ENCODE measurements at places on chromosomes 16 and 17.

GRCh38 chr16:87653234-87653633 lies 50.9 kb downstream of the JPH3 start:
- no peak overlapping the region for H3K4me3 ChIP-seq
- H3K36me3 ChIP-seq, result no peaks in the 10 kb centered on the region
- no peak overlapping the region for H3K27ac ChIP-seq
- peaks cover 68% of the 10 kb centered on the region for H3K27me3 ChIP-seq
- DNase-seq, result no peak
- no peaks in the 10 kb centered on the region for H3K4me1 ChIP-seq

- H3K36me3 ChIP-seq, result no peaks in the 10 kb centered on the region
- H3K4me1 ChIP-seq, result no peaks in the 10 kb centered on the region
- no peak overlapping the region for H3K4me3 ChIP-seq
These were observed 15.8 kb downstream of the FA2H start for GRCh38 chr16:74758801-74759200.

- no peak overlapping the region for H3K4me3 ChIP-seq
- H3K27ac ChIP-seq, result peak overlapping the region; percentile 48
- peaks cover 35% of the 10 kb centered on the region for H3K36me3 ChIP-seq
- no peaks in the 10 kb centered on the region for H3K27me3 ChIP-seq
These were observed 70.8 kb downstream of the XPO6 start for GRCh38 chr16:28140788-28141618.

GRCh38 chr17:50426814-50427787 lies 1.1 kb downstream of the ACSF2 start:
- no peaks in the 10 kb centered on the region for H3K36me3 ChIP-seq
- peak overlapping the region; percentile 83 for H3K27ac ChIP-seq
- DNase-seq, result peak; percentile 17
- H3K27me3 ChIP-seq, result no peaks in the 10 kb centered on the region

DNA sequence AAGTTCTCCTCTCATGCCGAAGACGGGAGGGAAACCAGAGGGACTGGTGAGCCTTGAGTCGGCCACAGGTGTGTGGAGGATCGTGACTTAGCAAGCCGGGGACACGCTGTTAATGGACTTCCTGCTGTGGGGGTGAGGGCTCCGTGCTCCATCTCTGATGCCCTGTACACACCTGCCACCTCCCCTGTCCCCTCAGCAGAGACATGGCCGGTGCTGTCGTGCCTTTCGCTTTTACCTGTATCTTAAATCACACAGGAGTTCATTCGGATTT lies 75.9 kb upstream of the ZNF750 start:
- DNase-seq, result no peak
- no peaks in the 10 kb centered on the region for H3K27me3 ChIP-seq
- no peak overlapping the region for H3K27ac ChIP-seq
- H3K36me3 ChIP-seq, result peaks cover 6% of the 10 kb centered on the region
- peaks cover 29% of the 10 kb centered on the region for H3K4me1 ChIP-seq

DNA sequence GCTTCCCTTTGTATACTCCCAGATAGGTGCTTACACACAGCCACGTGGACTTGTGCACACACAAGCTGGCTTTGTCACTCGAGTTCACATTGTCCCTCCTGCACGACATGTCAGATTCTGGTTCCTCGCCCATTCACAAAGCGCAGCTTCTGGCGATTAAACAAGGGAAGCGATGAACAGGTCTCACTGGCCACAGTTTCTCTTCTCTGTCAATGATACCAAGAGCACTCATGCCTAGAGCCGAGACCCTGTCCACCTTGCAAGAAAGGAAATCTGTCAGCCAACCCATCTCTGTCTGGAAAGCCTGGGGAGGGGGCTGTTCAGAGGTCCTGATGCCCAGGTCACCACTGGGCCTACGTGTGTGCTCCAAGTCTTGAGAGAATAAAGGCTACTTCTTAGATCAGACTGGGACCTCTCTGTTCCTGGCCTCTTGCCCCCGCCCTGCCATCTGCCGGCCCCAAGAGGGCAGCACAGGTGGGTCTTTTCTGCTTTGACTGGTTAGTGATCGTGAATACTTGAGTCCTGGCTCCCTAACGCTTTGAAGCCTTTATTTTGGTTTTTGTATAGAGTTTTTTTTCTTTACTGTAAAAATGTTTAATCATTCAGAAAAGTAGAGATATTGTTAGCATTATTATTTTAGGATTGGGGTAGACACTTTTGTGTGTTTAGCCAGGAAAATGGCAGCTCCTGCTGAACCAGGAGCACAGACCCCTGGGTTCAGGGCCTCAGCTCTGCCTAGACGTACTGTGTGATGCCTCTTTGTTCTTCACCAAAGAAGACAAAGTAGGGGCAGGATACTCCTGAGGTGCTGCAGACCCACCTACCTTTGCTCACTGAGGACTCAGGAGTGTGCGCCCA lies 104.7 kb downstream of the MRM1 start:
- H3K36me3 ChIP-seq, result no peaks in the 10 kb centered on the region
- DNase-seq, result no peak
- H3K4me1 ChIP-seq, result no peaks in the 10 kb centered on the region
- H3K27me3 ChIP-seq, result peaks cover 86% of the 10 kb centered on the region
- no peak overlapping the region for H3K27ac ChIP-seq

DNA sequence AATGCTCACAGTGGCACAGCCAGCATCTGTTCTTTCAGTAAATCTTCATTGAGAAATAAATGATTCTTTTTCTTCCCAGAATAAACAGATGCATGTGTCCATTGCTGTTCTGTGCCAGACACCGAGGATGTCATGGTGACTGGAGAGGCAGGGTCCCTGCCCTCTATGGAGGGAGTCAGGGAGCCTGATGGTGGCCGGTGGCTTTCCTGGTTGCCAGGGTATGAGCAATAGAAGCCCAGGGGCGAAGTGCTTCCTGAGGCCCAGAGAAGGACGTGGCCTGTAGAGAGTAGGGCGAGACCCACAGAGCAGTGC lies 29.9 kb upstream of the NUDT16L1 start:
- H3K4me1 ChIP-seq, result peaks cover 45% of the 10 kb centered on the region
- DNase-seq, result no peak
- no peaks in the 10 kb centered on the region for H3K27me3 ChIP-seq
- no peak overlapping the region for H3K4me3 ChIP-seq

DNA sequence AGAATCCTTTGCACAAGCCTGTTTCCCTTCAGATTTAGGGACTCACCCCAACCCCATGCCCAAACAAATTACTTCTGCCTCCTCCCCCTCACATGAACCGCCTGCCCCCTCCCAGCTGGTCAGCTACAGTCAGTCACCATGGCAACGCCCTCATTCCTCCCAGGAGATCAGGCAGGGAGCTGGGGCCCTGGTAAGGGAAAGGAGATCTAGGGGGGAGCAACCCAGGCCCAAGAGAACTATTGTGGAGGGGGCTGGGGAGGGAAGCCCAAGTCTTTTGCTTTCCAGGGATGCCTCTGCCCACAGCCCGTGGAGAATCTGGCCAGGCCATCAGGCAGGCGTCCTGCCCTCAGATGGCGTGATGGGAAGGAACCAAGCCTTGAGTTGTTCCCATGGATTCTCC lies 2.8 kb downstream of the FAM171A2 start:
- H3K27me3 ChIP-seq, result peaks cover 27% of the 10 kb centered on the region
- DNase-seq, result no peak
- H3K4me3 ChIP-seq, result no peak overlapping the region
- peaks cover 30% of the 10 kb centered on the region for H3K4me1 ChIP-seq
- H3K36me3 ChIP-seq, result no peaks in the 10 kb centered on the region

DNA sequence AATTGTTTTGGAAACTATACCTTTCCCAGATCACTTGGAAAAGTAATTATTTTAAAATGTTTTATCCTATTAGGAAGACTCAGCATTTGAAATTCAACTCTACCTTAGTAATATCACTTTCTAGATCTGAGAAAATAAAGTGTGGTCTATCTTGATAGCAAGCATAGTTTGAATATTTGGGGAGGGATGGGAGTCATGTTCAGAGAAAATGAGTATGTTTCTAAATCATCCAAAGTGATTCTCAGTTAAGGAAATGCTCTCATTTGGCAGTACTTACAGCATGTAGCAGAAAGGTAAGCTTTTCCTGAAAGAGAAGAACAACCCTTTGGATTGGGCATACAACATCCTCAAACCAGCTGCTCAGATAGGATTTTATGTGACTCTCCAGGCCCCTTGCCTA lies 6.9 kb downstream of the C17orf75 start:
- H3K4me1 ChIP-seq, result no peaks in the 10 kb centered on the region
- no peak overlapping the region for H3K27ac ChIP-seq
- no peak overlapping the region for H3K4me3 ChIP-seq

DNA sequence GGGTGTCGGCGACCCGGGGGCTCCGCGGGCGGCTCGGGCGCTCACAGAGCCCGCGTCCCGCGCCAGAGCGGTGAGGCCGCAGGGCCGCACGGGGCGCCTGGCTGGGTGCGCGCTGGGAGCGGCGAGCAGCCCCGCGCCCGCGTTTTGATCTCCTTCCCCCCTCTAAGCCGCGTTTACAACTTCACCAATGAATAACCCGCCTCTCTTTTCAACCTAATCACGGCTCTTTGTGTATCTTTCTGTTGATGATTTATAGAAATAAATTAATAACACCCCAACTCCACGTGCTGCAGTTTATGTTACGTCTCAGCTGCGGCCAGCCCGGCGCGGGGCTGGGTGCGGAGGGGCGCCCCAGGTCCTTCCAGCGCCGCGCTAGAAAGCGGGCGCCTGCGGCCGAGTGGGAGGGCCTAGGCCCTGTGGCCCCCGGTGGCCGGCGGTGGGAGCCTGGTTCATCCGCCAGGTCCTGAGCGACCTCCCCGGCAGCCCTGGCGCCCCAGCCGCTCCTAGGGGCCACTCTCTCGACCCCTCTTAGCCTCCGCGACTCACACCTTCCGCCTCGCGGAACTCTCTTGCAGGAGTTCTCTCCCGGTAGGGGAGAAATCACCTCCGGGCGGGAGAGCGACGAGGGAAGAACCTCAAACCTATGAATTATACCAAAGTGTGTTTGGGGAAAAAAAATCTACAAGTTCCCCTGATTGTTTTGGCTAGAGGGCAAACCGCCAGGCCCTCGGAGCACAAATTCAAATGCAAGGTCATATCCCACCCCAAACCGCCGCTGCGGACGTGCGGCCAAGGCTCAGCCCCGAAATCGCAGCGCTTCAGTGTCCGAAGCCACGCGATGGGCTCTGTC lies 1.9 kb downstream of the HNF1B start:
- peaks cover 100% of the 10 kb centered on the region for H3K27me3 ChIP-seq
- H3K27ac ChIP-seq, result no peak overlapping the region
- DNase-seq, result no peak
- H3K36me3 ChIP-seq, result no peaks in the 10 kb centered on the region
- peak overlapping the region; percentile 57 for H3K4me3 ChIP-seq
- peaks cover 32% of the 10 kb centered on the region for H3K4me1 ChIP-seq

DNA sequence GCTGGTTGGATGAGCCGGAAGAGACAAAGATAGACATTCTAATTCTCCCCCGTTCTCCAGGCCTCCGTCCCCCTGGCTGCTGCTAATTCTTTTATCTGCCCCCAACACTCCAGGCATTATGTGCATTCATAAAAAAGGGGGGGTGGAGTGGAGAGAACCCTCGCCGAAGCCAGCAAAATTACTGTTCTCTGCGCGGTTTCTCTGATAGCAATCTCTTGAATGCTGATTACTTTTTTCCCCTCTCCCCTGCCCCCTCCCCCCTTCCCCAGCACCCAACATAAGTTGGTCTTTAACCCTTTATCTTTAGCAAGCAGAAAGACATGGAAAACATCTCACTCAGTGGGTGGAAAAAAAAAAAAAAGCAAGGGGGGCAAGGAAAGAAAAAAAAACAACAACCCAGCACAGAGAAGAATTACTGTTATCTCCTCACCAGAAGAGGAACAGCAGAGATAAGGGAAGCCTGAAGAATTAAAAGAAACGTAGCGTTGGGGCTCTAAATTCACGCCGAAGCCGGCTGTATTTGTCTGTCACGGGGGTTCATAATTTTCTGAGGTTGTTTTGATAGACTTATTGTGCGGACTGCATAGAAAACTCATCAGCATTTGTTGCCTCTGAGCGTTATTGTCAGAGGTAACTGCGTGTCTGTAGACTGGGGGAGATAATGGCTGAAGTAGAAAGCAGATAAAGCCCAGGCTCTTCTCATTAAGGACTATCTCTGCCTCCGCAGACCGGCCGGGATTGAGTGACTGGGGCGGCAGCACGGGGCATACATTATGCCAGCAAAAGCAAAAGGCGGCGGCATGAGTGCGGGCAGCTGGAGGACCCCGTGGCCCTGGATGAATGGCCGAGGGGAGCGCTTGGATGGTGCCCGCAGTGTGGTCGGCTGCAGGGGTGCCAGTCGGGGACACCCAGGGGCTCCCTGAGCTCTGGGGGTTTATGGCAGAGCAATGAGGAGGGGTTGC lies 126.9 kb downstream of the MRM1 start:
- peaks cover 77% of the 10 kb centered on the region for H3K27me3 ChIP-seq
- DNase-seq, result no peak
- no peak overlapping the region for H3K27ac ChIP-seq
- no peak overlapping the region for H3K4me3 ChIP-seq

GRCh38 chr17:50173335-50173941 lies 7.6 kb downstream of the SGCA start:
- no peaks in the 10 kb centered on the region for H3K36me3 ChIP-seq
- peak overlapping the region; percentile 70 for H3K27ac ChIP-seq
- DNase-seq, result no peak

GRCh38 chr17:29051194-29051593 lies 8.3 kb downstream of the PIPOX start:
- no peak overlapping the region for H3K4me3 ChIP-seq
- no peak for DNase-seq
- peaks cover 30% of the 10 kb centered on the region for H3K27me3 ChIP-seq
- no peaks in the 10 kb centered on the region for H3K4me1 ChIP-seq
- H3K27ac ChIP-seq, result no peak overlapping the region

DNA sequence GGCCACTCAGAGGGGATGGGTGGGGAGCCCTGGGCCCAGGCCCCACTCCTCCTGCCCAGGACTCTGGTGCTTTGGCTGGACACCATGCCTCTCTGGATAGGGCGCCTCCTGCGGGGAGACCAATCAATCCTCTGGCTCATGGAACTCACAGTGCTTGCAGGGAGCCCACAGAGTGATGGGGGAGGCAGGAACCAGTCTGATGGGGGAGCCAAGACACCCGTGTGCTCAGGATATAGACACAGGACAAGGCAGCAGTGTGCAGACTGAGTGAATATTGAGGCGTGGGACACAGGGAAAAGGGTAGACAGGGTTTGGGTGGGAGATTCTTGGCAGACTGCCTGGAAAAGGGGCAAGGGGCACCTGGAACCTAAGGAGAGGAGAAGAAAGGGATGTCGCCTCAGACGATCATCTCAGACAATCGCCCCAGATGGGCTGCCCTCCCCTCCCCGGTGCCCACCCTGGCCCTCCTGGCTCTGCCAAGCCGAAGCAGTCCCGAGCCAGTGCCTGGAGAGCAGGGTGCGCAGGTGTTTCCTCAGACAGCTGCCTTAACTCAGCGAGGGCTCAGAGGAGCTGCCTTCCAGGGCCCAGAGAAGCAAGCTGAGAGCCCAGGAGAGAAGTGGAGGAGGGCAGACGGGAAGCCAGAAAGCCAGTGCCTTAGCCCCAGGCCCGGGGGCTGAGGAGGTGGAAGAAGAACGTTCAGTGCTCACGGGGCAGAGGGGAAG lies 37.4 kb upstream of the DLX4 start:
- H3K36me3 ChIP-seq, result no peaks in the 10 kb centered on the region
- DNase-seq, result no peak
- H3K27me3 ChIP-seq, result peaks cover 98% of the 10 kb centered on the region
- H3K4me1 ChIP-seq, result peaks cover 7% of the 10 kb centered on the region

GRCh38 chr17:53039981-53040380 lies 782.7 kb upstream of the KIF2B start:
- DNase-seq, result no peak
- H3K27ac ChIP-seq, result no peak overlapping the region
- H3K36me3 ChIP-seq, result no peaks in the 10 kb centered on the region
- H3K27me3 ChIP-seq, result no peaks in the 10 kb centered on the region
- no peaks in the 10 kb centered on the region for H3K4me1 ChIP-seq

Measured in left ventricle myocardium inferior (tissue), 1 donor.